ENCODE measurements at places on chromosomes 5 and 9.
A peak's percentile ranks its signal among the peaks of the same experiment; 100 is the strongest.

GRCh38 chr5:128825826-128826225, 139.5 kb upstream of the SLC27A6 start:
- no peak for DNase-seq

DNA sequence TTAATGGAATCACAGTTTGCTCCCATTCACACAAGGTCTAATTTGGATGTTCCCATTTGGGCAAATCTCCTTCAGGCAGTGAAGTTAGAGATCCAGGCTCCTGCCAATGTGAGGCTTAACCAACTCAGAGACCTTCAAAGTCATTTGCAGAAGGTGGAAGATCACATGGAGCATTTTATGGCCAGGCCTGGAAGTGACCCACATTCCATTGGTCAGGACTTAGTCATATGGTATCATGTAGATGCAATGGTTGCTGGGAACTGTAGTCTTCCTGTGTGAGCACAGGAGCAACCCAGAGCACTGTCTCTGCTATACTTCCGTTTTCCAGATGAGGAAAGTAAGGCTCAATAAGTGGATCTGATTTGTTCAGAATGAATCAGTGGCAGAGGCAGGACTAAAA, 292.7 kb upstream of the SMARCA2 start:
- no peak for DNase-seq

DNA sequence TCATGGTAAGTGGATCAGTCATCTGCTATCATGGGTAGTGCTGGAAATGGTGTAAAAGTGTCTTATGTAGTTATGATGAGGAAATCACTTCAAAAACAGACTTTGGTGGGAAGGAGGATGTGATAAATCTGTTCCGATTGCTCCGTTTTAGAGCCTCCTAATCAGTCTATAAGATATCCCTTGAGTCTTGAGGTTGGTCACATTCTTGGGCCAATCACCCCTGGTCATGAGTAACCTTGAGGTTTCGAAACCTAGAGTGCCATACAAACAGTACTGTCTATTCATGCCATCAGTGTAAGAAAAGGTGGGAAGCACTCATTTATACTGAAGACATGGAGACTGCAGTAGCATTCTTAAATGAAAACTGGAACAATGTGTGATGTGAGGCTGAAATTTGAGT, 45.8 kb downstream of the LRRTM2 start:
- no peak for DNase-seq

DNA sequence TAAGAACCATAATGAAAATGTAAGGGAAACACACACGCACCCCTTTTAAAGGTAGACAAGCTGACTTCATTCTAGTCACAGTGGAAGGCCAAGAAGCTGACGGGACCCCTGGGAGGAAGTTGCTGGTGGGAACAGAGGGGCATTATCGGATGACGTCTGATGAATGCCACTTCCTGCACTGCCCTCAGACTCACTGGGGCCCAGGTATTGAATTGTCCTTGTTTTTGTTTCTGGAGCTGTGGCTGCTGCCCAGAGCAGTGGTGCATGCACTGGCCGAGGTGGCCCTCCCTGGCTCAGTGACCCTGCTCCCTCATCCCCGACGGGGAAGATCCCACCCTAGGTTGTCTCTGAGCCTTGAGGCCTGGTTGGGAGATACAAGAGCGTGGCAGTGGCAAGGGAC, 15.3 kb upstream of the RPL26L1 start:
- no peak for DNase-seq

DNA sequence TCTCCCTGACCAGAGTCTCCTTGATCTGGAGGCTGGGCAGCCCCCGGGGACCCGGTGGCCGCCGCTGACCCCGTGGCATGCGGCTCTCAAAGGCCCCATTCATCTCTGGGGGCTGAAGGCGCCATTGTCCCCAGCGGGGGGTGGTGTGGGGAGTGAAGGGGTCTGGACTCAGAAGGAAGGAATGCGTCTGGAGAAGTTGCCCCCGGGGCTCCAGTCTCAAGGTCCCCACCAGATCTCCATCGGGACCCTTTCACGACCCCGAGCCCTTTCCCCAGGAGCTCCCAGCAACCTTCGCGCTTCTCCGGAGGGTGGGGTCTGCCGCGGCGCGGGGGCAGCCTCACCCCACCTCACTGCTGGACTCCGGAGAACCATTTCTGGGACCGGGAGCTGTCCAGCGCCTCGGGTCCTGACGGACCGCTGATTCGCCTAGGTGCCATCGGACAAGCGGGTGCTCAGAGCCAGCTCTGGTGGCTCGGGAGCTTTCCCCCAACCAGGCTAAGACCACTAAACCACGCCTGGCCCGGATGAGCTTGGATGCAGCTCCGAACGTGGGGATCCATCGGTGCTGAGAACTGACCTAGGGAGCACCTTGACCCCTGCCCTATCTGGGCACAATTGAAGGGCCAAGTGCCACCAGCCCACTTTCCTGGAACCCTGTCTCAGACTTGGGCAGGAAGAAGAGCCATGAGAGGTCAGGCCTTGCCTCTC, 5.1 kb upstream of the PCDH1 start:
- no peak for DNase-seq

DNA sequence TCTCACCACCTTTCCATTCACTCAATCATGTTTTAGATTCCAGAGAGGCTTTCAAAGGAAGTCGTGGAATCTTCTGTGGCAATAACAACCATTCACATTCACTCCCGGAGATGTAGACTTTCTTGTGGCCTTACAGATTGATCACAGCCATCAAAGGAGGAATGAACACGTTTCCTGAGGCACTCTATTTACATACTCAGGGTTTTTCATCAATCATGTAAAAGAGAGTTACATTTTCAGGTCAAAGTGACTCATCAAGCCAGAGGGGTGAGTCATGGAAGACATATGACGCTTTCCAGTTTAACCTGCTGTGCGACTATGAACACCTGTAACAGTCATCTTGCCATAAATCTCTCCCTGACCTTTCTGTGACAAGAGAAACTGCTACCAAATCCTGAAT, 39.3 kb upstream of the RAD23B start:
- DNase-seq, result no peak

DNA sequence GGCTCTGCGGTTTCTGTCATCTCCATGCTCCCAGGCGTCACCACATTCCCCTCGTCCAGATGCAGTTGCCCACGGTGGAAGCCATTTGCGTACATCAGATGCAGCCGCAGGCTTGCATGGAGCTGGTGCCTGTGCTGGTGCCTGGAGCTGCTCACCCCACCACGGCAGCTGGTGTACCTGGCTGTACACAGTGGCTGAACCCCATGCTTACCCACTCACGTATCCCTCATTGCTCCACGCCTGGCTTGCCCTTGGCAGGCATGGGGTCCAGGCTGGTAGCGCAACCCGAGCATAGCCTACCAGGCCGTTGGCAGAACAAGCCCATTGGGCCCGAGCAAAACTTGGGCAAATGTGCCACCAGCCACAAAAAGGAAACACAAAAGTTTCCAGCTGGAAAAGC, 159.5 kb downstream of the GHR start:
- no peak for DNase-seq

DNA sequence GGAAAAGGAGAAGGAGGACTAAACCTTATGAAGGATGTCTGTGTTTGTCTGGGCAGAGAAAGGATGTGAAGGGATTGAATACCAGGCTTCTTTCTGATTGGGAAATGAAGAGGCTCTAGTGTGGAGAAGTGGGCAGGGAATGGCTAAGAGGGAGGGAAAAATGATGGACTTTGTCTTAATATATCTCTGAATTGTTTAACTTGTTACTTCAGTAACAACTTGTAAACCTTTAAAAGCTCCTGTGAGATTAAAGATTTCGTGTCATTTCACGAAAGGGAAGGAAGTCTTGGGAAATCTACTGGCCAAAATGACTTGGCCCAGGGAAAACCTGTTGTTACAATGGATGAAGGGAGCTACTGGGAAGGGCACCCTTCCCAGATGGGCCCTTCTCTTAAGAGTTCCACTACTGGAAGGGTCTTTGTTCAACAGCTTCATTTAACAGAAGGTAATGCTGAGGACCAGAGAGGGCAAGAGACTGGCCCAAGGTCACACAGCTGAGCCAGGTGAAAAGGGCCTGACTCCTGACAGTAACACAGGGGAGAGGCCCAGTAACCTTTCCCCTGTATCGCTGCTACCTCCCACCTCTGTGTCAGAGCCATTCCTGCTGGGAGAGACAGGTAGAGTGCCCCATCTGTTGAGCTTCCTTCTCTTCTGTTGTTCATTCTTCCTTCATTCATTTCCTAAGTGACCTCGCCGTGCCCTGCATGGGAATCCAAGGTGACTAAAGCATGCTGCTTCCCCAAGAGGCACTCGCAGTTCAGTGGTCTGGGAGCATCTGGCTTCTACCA, 5.1 kb upstream of the TCOF1 start:
- no peak for DNase-seq

DNA sequence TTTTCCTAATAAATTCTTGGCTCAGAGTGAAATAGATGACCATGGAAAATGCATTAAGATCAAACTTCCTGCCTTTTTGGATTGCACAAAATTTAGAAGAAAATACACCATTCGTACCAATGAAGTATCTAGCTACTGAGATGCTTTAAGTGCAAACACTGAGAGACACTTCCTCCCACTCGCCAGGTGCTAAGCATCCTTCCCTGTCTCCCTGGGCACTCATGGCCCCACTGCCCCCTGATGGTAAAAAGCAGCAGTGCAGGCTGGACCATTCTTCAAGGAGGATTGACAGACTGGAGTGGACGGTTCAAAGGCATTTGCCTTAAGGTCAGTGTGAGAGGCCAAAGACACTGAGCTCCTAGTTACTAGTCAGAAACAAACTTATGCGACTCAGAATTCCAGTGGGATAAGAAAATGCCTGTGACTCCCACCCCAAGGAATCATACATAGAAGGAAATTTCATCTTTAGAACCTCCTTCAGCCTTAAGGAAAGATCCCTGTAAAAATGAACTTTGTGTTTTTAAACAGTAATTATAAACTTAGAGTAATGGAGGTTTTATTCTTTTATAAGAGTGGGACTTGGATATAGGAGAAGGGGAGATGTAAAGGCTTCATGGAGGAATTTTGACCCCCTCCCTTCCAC, 86.0 kb upstream of the SLC30A5 start:
- DNase-seq, result peak; percentile 28
